Dermis microvascular lymphatic vessel endothelial cell (primary cell): ENCODE measurements at places on chromosomes 5 and 9. TPM values are rescaled to one million over a fixed set of nuclear protein-coding genes. Genes with fewer than 3 reads are reported as not detected.
A peak's percentile ranks its signal among the peaks of the same experiment; 100 is the strongest.

The NUTM2F gene
- total RNA-seq, result not detected in 2 replicates

The CKS2 gene
- 89.4 and 102 TPM in 2 replicates for total RNA-seq

The CCNO gene
- total RNA-seq, result under 0.01 TPM in 1 of 2 replicates, not detected in the other

The SPINK1 gene
- not detected in 2 replicates for total RNA-seq

The FOXD4L5 gene
- under 0.01 TPM in 1 of 2 replicates, not detected in the other for total RNA-seq

The DAB2 gene
- total RNA-seq, result 77.5 and 222 TPM in 2 replicates

DNA sequence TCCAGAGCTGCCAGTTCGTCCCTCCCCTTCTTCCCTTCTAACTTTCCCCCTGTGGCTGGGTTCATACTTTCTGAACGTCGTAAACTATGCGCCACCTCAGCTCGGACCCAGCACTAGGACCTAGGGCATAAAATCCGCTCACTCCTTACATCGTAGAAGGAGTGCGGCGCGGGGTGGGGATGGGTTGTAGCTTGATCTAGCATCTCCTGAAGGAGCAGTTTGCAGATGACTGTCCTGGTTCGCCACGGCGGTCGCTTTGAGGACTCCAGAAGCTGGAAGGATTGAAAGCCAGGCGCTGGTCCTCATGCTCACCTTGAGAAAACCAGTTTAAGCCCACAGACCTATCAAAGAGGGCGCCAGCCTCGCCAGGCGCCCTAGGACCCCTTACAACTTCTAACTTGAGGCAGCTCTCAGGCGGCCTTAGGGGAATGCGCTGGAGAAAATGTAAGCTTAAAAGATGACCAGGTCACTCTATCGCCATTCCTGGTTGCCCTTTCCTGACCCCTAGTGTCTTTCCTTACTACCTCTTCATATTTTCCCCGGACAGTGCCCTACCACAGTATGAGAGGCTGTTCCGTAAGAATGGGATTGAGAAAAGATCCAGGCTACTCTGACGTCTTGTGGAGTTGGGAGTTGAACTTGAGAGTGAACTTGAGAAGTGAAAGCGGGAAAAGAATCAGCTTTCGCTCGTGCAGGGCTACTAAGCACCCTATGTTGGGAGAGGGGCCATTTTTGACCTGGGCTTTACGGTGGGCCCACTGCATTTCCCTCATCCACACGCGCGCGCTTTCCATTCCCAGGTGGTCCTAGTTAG is 2.8 kb downstream of the RORB start:
- DNase-seq, result no peak

DNA sequence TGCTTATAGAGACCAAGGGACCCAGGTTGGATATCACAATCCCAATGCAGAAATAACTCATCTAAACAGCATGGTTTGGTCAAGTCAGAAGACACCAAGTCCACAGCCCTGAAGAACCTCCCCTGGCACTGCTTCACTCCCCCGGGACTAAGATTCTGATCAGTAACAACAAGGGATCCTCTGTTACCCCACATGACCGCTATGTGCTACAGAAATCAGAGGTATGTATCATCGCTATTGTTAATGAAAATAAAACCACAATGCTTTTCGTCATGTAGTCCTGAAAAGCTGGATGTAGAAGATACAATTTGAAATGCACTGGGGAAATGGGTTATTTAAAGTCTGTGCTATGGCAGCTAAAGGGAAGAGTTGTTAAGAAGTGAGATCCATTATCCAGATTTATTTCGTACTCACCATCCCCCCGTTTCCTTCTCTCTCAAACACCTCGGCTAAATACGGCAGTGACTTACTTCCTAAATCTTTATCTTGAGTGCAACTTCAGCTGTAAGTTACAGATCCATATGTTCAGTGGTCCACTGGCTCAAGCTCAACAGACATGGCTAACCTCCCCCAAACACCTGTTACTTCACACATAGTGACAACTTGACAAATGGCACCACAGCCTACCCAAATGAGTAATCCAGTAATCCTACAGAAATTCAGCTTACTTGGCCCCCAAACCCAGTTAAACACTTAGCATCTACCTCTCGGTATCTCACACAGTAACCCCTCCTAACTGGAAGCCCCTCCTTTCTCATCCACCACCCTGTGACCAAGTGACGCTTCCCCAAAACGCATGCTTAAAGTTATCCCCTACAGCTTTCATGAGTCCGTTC is 129.2 kb downstream of the MYO10 start:
- DNase-seq, result no peak

DNA sequence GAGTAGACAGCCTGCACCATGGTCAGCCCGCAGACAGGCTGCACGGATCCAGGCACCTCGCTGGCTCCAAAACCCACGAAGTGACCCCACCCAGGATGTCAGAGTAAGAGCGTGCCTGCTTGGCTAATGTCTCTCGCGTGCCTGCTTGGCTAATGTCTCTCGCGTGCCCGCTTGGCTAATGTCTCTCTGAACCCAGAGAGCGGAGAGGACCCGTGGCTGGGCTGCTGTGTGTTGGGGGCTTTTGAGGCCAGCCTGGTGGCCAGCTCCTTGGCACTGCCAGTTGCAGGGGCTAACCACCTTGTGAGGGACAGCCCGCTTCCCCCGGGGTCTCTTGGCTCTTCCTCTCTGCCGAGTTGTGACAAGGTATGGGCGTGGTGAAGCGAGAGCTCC is 8.9 kb upstream of the RXRA start:
- DNase-seq, result no peak

GRCh38 chr9:126049896-126050604 is 276.6 kb upstream of the MVB12B start:
- DNase-seq, result no peak

DNA sequence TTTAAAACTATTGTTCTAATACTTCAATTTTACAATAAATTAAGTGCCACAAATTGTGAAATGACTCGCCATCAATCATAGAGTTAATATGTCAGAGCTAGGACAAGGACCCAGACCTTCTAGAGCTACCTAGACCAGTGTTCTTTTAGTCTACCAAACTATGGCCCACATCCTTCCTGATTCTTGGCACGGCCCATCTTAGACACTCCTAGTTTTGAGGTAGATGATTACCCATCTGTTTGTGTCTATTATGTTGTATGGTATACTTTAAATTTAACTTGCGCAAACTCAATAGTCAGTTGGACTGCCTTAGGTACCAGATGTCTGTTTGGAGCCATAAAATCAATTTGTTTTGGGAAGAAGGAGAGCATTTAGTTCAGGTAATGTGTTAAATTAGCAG is 17.5 kb downstream of the CDC26 start:
- no peak for DNase-seq

GRCh38 chr9:112327718-112328450 is 5.5 kb downstream of the PTBP3 start:
- no peak for DNase-seq

DNA sequence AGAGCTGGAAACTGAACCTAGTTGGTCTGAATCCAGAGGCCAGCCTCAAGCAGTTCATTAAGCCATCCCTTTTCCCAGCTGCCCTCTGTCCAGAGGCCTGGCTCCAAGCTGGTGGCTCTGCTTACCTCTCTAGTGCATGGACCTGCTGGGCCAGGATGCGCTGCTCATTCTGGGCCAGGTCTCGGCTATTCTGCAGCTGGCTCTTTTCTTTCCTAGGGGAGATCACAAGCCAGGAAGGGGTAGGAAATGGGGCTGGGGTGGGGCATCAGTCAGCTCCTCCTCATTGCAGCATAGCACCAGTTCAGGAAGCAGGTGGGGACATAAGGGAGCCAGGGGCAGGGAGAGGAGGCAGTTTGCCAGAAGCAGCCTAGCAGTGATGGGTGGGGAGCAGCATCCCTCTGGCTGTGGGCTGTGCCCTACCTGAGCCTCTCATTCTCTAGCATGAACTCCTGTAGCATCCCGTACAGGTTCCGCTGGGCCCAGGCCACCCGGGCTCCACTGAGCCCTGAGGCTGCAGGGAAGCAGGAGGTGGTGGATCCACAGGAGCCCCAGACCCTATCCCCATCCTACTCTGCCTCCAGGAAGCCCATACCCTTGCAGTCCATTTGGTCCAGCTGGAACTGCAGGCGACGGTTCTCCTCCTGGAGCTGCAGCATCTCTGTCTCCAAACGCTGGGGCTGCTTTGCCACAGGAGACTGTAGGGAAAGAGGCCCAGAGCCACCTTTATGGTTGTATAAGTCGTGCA is 5.2 kb downstream of the KIF12 start:
- DNase-seq, result no peak

DNA sequence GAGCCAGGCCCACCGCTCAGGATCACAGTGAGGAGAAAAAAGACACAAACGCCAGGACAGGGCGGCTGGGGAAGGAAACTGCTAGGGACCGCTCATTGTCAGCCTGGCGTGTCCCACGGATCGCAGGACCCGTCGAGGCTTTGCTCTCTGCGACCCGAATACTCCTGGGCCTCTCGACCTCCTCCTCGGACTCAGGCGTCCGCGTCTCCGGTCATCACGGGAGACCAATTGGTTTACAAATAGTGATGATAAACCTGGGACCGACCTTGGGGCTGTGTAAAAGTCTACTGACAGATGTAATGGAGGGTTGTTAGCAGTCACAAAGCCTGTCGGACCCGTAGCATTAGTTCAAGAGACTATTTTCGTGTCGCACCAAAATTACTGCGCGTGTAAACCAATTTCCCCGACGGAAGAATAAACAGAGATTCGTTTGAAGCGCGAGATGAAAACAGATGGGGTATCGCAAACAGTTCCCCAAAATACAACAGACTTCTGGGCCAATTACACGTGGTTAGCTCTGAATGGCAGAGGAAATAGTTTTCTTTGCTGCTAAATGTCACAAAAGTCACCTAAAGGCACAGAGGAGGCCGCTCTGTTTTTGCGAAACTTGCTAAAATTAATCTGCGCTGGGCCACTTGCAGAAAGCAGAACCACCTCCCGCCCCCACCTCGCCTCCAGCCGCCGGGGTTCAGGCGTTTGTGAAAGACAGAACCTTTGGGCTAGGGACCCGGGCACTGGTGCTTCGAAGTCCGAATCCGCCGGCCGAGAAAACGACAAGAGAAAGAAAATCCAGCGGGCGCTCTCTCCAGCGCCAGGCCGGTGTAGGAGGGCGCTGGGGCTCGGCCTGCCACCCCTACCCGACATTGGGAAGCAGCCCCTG is 67.6 kb downstream of the FOXD1 start:
- no peak for DNase-seq

- no peak for DNase-seq
These were observed 1.2 kb downstream of the BNC2 start for GRCh38 chr9:16869131-16869881.

GRCh38 chr9:70883963-70884793 is 237.2 kb downstream of the TRPM3 start:
- DNase-seq, result no peak

DNA sequence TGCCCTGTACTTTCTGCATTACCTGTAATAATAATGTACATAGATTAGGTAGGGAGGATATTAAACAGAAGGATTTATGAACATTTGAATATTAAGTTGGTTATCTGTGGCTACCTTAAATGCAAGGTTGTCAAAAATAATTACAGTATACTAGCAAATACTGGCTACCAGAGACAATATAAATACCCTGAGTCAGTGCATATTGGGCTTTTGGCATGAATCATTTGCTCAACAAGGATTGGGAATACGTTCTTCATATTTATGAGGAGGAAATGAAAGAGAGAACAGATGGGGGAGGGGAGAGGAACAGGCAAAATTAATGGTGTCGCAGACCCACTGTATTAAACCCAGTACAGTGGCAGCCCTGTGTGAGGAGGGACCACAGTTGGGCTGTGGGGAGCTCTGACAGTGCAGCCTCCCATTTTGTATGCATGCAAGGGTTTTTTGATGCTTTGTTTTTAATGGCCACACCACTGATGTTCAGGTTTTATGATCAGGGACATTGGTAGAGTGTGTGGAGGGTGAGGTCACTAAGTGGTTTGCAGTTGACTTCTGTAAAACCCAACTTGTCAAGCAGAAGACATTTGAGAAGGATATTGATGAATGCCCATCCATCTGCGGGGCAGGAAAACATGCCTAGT is 56.9 kb downstream of the MVB12B start:
- no peak for DNase-seq

- peak; percentile 70 for DNase-seq
These were observed 23.2 kb downstream of the MAP3K1 start for GRCh38 chr5:56838409-56839039.

- DNase-seq, result no peak
These were observed 191.2 kb downstream of the ZNF462 start for GRCh38 chr9:107054146-107054545.

DNA sequence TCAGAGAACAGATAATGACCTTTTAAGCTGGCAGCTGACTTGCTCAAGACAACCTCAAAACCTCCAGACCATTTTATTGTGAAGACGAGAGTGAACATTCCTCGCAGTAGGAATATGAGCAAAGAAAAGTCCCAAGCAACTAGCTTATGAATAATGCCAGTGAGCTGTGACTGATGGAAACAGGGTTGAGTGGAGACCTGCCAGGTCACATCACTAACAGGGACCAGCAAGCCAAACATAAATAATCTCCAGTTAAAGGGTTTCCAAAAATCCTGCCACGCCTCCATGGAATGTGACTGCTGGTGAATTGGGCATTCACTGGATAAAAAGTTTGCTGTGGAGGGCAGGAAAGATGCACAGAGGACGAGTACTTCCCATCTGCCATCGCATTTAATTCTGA is 185.4 kb downstream of the CRB2 start:
- no peak for DNase-seq

DNA sequence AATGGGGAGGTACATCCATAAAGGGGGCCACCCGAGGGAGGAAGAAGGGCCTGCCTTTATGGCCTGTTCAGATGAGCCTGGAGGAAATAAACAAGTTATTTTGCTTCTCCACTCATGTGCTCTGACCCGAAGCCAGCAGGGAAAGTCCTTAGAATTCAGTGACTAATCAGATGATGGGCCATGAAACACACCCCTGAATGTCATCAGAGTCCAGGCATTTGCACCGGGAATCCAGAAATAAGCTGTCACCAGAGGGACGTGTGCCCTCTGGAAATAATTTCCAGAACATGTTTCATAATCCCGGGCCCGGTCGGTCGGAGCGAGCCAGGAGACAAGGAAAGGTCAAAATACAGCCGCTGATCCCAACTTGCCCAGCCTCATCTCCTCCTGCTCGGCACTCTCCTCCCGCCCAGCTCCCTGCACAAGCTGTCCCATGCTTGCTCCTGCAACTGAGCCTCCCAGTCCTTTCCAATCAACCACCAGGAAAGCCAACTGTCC is 73.6 kb upstream of the ZNF622 start:
- DNase-seq, result no peak

- DNase-seq, result peak; percentile 26
These were observed 598.7 kb upstream of the SGCD start for GRCh38 chr5:155728146-155728856.

GRCh38 chr9:128342971-128343680 is 2.8 kb downstream of the SLC27A4 start:
- DNase-seq, result no peak

DNA sequence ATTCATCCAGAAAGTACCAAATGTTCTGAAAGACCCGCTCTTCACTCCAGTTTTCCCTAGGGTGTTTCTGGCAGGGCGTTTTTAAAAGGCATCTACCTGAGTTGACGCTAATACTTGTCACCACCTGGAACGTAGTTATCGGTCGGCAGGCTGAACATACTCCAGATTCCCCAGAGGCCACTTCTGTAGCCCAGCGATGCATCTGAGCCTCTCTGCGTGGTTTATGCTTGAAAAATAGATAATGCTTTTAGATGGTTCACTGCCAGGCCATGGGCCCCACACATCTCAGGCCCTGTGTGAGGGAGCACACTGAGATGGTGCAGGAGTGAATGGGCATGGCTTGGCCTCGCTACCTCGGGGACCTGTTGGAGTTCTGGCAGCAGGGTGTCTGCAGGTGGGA is 33.0 kb upstream of the NCS1 start:
- DNase-seq, result no peak
